Activated T-cell treated with anti-CD3 and anti-CD28 coated beads, Interleukin-2, amount 50 U/mL, for 48 hours (primary cell): ENCODE measurements at places on chromosomes 5 and 9.

DNA sequence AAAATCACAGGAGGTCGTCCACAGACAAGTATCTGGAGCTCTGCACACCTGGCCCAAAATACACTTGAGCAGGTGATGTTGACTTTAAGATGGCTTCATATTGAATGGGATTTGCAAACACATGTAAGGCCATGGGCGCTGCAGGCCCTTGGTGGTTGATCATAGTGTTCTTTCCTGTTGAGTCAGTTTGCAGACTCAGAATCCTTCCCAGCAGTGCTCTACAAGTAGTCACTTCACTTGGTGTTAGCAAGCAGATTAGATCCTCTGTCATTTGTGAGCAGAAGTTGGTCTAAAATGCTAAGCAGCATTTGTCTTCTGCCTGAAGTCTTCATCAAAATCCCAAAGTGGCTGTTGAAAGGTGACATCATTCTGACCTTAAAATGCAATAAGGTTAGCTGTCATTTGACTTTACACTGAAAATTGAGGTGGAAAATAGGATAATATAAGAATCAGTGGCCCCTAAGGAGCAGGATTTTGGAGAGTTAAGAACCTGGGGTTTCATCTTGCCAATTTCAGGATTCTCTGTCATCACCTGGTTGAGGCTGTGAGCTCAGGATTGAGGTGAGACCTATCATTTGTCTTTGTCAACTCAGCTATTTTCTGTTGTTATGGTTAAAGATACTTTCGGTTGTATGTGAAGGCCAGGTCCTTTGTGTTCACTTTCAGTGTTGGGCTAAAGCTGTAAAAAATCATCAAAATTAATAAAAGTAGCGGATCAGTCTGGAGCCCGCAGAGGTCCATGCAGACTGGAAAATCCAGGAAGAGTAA lies 114.5 kb downstream of the LRRC70 start:
- DNase-seq: no peak

- no peak for DNase-seq
Measured at GRCh38 chr5:82165740-82166530, 112.2 kb downstream of the RPS23 start.

- DNase-seq: no peak
Measured at GRCh38 chr9:137700911-137701310, 82.1 kb downstream of the EHMT1 start.

- DNase-seq: no peak
Measured at GRCh38 chr5:2797981-2798380, 46.5 kb upstream of the IRX2 start.

- no peak for DNase-seq
Measured at GRCh38 chr5:56677690-56678305, 137.6 kb upstream of the MAP3K1 start.

DNA sequence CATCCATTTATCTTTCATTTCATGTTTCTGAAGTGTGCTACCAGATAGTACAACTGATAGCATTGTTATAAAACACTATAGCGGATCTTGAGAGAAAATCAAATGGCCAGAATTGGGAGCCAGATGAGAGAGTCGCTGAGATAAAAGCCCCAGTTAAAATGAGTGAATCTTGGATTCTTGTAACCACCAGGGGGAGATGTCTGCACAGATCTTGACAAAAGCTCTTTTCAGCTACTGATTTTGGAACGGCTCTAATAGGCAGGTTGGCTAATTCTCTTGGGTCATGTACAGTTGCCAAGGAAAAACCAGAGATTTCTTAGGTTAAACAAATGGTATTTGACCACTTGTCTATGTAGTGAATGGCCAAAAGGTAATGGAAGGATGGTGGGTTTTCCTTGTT lies 21.7 kb downstream of the F2RL2 start:
- DNase-seq: no peak

- no peak for DNase-seq
Measured at GRCh38 chr5:140202078-140202477, 27.1 kb downstream of the CYSTM1 start.
